Stimulated activated naive CD4-positive, alpha-beta T cell (primary cell): ENCODE measurements at places on chromosomes 2 and 18.

GRCh38 chr2:181252262-181253148 is 204.7 kb upstream of the ITGA4 start:
- no peak for DNase-seq

- no peak for DNase-seq
Observed at GRCh38 chr2:139162456-139162855, 382.3 kb upstream of the NXPH2 start.

- no peak for DNase-seq
Observed at GRCh38 chr2:46368401-46368800, 71.2 kb downstream of the EPAS1 start.

DNA sequence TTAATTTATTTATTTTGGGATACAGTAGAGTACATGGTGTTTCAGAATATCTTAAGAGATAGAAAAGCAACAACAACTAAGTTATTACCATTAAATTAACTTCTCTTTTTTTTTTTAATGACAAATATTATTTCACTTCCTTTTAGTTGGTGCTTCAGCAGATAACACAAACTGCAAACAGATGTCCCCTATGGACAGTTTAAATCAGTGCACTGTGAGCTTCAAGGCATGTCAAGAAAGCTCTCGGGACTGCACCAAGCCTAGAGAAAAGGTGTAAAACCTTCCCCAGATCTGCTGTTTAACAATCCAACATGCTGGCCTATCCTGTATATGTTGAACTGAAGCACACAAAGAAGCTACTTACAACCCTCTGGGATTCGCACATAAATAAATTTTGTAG is 122.7 kb downstream of the TCF4 start:
- DNase-seq, result no peak

DNA sequence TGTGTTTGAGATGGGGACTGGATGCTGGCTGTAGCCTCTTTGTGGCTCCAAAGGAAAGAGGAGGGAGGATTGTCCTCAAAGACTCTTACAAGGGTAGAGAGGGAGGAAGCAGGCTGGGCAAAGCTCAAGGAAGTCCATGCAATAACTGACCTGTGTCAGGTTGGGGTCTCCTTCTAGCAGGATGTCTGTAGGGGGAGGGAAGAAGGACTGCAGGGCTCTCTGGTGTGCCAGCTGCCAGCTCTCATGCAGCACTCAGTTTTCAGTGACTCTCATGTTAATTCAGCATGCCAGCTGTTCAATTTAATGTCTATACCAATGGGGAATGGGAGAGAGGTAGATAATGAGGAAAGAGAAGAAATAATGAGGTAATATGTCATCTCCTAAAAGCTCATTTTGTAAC is 85.3 kb upstream of the RANBP2 start:
- DNase-seq, result no peak

GRCh38 chr2:203739351-203739750 is 32.9 kb downstream of the CD28 start:
- peak; percentile 30 for DNase-seq

DNA sequence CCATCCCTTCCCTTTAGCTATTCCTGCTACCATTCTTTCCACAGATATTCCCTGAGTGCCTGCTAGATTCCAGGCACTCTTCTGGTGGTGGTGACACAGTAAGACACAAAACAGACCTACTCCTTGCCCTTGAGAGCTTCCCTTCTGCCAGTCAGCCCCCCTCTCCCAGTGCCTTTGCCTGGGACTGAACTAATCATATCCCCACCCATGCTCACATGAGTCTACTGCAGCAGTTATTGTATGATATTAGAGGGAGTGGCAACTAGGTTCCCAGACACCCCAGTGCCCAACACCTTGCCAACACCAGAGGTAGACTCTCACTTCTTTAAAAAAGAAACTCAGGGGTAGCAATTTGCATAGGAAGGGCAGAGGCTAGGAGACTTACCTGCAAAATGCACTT is 7.2 kb upstream of the LBH start:
- no peak for DNase-seq

DNA sequence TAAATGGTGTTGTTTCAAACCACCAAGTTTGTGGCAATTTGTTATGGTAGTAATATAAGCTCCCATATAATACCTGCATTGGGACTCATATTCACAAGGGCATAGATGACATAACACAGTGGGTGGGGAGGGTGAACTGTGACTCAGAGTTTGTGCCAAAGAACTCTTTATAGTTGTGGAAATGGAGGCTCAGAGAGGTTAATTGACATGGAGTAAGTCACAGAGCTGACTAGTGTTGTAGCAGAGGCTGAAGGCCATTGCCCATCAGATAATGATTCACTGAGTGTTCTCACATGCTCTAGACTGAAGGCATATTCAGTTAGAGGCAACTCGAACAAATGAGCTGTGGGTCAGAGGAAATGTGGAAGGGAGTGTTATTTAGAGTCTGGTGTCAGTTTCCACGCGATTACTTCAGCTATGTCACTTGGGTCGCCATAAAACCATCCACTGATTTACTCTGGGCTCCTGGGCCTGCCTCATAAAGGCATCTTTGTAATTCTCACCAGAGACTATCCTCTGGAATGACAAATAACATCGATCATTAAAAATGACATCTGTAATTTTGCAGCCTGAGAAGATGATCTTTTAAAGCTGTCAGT is 264.7 kb downstream of the CCDC85A start:
- DNase-seq, result no peak

DNA sequence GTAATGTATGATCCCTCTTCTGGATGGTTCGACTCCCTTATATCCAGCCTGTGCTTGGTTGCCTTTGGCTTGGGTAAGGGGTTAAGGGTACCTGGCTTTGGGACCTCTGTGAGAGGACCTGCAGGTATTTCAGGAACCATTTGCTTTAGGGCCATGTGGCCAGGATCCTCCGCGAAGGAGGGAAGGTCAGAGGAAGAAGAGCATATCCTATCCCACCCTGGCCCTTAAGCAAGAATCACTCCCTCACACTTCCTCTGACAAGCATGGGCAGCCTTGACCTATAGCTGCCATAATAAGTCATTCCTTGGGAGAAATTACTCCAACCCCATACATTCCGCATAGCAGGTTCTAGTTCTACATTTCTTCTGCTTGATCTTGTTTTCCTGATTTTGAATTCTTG is 59.1 kb upstream of the TXNDC2 start:
- no peak for DNase-seq

GRCh38 chr2:101809698-101810097 is 112.2 kb downstream of the MAP4K4 start:
- no peak for DNase-seq

GRCh38 chr2:112540906-112541305 is 1.4 kb upstream of the POLR1B start:
- no peak for DNase-seq

DNA sequence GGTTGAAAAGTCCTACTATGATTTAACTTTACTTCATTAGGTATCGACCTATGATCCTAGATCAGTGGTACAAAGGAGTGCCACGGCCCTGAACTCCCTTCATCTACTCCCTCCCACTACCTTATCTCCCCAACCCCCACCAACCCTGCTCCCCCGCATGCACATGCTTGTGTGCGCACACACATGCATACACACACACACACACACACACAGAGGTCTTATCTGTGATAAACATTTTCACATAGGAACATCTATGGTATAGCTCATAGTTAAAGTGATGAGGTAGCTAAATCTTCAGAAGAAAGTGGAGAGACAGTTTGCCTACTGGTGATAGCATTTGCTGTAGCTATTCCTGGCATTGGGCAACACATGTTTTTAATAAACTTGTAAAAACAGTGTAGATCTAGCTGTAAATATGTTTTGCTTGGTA is 471.3 kb downstream of the ZEB2 start:
- DNase-seq, result no peak

- DNase-seq, result no peak
Observed at GRCh38 chr2:68118816-68119215, 38.9 kb upstream of the PNO1 start.

DNA sequence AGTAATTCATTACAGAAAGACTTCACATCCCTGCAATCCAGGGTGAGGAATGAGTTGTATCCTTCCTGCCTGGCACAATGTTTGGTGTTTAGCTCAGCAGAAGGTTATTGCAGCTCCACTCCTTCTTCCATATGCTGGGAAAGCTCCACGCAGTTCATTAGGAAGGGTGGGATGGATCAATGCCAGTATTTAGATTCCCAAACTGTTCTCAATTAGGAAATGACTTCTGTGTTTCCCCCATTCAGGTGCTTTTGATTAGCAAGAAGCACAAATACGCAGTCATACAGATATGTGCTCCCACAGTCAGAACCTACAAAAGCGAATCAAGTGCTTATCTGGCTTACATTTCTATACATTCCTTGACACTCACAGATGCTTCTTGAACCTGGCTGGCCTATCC is 340.6 kb downstream of the NYAP2 start:
- no peak for DNase-seq

- no peak for DNase-seq
Observed at GRCh38 chr2:39409697-39410389, 27.2 kb downstream of the MAP4K3 start.
